ENCODE measurements at places on chromosomes 13 and 19.

DNA sequence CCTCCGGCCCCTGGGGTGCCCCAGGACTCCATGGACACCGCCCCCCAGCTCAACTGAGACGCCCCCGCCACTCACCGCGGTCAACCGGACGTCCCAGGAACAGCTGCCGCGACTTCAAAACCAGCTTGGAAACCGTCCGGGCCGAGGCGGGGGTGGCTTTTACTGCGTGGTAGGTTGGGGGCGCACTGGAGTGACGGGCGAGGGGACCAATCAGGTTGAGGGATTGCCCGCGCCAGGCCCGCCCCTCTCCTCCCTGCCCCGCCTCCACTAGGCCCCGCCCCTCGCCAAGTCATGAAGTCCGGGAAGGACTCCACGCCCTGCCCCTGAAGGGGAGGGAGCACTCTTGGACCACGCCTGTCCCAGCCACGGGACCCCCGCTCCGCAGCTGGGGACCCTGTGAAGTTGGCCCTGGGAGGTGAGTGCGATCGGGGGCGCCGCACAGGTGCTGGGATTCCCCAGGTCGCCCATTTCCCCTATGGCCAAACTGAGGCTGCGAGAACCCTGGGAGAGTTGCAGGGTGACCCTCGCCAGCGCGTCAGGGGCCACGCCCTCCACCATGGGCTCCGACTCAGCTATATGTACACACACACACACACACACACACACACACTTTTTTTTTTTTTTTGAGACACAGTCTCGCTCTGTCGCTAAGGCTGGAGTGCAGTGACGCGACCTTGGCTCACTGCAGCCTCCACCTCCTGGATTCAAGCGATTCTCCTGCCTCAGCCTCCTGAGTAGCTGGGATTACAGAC is at the start of gene PLIN3:
PLIN3 (minus strand) TSS at position 134 of the 752 bp plus-strand sequence. CDS start 6,273 bp downstream, outside the sequence.
- peak; percentile 96 for DNase-seq

DNA sequence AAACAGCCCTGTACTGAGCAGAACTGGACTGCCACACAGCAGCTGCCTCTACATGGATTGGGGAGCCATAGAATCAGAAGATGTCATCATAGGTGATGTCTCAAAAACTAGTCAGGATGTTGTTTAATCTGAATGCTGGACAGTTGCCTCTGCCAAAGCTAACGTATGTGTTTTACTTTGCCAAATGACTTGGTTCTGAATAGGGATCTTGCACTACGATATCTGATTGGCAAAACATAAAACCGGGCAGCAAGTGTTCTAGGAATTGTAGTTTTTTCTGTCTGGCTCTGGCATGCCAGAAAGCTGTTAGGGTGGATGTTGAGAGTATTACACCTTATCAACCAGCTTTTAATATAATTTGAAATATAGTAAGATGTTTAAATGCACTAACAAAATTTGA is 645.9 kb downstream of the GPC5 start:
- no peak for DNase-seq

GRCh38 chr13:50543141-50543540 is 300.4 kb downstream of the DLEU7 start:
- no peak for DNase-seq

- peak; percentile 20 for DNase-seq
These were observed 8.2 kb downstream of the RASGRP4 start for GRCh38 chr19:38417544-38418506.

- DNase-seq, result no peak
These were observed 25.6 kb downstream of the URI1 start for GRCh38 chr19:29967623-29968022.

DNA sequence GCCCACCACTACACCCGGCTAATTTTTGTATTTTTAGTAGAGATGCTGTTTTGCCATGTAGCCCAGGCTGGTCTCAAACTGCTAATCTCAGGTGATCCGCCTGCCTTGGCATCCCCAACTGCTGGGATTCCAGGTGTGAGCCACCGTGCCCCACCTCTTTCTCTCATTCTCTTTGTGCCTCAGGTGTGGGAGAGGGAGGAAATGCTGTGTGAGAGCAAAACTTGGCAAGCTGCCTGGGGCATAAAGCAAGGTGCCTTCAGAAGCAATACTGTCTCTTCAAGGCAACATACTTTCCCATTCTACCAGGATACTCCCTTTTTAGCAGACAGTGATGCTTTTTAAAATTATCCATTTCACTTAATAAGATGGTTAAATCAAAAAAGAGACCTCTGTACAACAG is 53.2 kb upstream of the RFC3 start:
- no peak for DNase-seq

- no peak for DNase-seq
These were observed 17.5 kb upstream of the PROZ start for GRCh38 chr13:113140677-113141600.

GRCh38 chr13:34803756-34804155 is 138.3 kb upstream of the NBEA start:
- no peak for DNase-seq

GRCh38 chr13:21054313-21054712 is 7.1 kb downstream of the LATS2 start:
- no peak for DNase-seq
